ENCODE measurements at places on chromosomes 7 and 10. TPM values are rescaled to one million over a fixed set of nuclear protein-coding genes. Genes with fewer than 3 reads are reported as not detected.

SUFU gene
- 14.0 TPM for total RNA-seq

SLC26A5 gene
- total RNA-seq: not detected

PIK3AP1 gene
- total RNA-seq: 0.10 TPM

ANKIB1 gene
- 25.0 TPM for total RNA-seq

WEE2 gene
- not detected for total RNA-seq

SPDYE6 gene
- not detected for total RNA-seq

DNA sequence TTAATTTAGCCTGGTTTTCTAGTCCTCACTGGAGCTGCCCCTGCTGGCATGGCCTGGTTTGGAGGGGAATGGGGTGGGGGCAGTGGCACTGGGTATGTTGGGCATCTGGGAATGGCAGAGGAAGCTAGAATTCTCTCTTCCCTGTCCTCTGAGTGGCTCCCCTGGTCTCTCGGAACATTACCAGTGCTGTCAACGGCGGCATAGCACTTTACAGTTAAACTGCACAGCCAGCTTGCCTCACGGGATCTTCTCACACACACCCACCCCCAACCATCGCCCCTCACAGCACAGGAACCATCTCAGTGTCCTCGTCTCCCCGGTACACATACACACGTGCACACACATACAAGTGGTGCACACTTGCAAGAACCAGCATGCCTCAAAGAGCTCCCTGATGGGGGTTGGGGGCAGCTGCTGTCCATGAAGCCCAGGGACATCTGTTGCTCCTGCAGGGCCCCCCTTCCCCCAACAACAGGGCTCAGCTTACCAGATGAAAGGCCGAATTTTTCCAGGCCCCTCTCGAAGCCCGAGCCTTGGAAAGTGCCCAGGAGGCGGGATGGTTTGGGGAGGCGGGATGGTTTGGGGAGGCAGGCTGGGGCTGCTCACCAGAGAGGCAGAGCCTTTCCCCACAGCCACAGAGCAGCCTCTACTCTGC is 41.0 kb downstream of the TSPAN15 start:
- no peak for DNase-seq

- no peak for DNase-seq
Observed at GRCh38 chr7:45569290-45569685, 4.9 kb upstream of the ADCY1 start.

GRCh38 chr10:71623986-71624291 is 95.6 kb downstream of the C10orf105 start:
- DNase-seq: no peak

DNA sequence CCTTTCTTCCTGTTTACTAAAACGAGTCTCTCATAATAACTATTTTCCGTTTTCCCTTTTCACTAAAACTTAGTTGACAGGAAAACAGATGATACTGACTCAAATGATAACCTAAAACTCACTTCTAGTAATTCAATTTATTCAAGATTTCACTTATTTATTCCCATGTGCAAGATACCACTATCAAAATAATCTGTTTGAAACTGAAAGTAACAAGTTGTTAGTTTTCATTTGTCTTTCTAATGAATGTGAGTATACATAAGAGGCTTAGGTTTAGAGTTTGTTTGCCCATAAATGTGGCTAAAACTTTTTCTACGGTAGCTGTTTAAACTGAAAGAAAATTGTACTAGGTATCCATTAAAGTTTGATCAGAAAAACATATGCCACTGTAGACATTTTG is 314.9 kb upstream of the STEAP1 start:
- no peak for DNase-seq

- DNase-seq: no peak
Observed at GRCh38 chr7:134051020-134051419, 76.1 kb upstream of the LRGUK start.

DNA sequence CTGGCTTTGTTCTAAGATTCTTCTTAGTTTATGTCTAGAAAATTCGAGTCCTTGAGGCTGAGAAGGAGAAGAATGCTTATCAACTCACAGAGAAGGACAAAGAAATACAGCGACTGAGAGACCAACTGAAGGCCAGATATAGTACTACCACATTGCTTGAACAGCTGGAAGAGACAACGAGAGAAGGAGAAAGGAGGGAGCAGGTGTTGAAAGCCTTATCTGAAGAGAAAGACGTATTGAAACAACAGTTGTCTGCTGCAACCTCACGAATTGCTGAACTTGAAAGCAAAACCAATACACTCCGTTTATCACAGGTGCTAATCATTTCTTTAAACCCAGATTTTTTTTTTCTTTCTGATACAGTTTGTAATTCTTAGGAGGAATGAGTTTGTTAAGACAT is 6.7 kb downstream of the CEP55 start:
- no peak for DNase-seq

GRCh38 chr10:78726171-78726570 is 342.6 kb upstream of the ZMIZ1 start:
- no peak for DNase-seq

GRCh38 chr7:90688810-90689209 is 92.7 kb downstream of the CDK14 start:
- DNase-seq: no peak

DNA sequence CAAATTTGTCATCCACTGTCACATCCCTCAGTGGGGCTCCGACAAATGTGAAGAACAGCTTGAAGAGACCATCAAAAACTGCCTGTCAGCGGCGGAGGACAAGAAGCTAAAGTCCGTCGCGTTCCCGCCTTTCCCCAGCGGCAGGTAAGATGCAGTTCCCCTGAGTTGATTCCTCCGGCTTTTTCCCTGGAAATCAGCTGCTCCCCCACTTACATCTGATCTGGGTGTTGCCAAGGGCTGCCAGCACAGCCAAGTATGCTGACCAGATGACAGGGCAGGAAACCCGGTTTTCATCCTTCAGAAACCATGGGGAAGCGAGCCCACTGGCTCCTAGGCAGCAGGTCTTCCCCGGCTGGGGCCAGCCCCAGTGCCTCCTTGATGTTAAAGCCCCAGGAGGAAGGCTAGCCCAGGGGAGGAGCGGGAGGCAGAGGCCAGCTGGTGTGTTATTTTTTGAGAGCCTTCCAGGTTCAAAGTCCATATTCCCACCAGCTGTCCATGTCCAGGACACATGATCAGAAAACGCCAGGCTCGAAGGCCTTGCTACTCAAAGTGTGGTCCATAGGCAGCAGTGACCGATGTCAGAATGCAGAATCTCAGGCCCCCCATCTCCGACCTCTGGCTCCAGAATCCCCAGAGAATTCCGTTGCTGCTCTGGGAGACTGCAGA is 23.4 kb downstream of the AIFM2 start:
- no peak for DNase-seq

DNA sequence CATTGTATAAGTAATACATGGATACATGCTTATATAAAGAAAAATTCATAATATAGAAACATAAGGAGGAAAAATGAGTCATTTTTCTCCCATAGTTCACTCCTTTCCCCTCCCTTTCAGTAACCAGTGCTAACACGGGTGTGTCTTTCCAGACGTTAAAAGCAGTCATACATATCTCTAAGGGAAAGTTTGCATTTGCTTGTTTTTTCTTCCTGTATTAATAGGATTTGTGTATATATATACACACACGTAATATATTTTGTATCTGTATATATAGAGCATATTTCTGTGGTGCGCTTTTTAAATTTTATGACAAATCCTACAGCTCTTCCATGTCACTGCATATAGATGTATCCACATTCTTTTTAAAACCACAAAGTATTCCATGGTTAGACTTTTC is 78.8 kb downstream of the RALA start:
- DNase-seq: no peak

DNA sequence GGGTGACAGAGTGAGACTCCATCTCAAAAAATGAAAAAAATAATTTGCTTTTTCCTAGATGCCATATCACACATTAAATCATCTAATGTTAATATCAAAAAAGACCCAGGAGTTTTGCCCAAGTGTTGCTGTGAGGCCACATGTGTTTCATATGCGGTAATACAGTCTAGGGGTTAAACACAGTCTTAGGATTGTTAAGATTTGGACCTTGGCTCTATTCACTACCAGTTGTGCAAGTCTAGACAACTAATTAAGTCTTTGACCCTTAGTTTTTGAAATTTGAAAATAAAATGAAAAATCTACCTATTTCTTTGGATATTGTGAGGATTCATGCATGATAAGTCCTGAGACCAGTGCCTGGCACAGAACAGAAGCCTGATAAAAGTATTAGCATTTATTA is 14.9 kb upstream of the MALRD1 start:
- DNase-seq: no peak
